ENCODE measurements at places on chromosomes 6 and 20.

DNA sequence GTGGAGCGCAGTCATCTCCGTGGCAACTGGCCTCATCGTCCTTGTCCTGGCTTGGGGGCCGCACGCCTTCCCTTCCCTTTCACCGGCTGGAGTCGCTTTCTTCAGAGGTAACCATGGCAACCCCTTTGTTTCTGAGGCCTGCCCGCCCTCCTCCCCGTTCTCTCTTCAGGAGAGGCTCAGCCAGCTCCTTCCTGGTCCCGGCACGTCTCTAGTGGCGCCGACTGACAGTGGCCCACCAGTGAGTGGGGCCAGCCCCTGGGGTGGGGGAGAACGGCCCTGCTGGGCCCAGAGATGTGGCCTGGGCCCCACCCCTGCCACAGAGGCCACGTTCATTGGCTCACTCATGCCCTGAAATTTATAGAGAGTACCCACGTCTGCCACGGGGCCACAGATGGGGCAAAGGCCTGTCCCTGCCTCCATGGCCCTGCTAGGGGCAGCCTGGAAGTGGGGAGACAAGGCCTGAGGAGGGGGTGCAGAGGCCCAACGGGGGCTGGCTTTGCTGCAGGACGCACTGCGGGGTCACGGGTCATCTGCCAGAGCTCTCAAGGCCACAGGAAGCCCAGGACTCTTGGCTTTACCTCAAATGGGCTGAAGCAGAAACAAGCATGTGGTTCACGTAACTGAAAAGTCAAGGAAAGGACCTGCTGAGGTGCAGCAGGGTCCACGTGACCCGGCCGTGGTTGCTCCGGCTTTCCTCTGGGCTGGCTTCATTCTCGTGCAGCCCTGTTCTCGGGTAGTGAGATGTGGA is 1.4 kb upstream of the OSBPL2 start:
- peak; percentile 36 for DNase-seq

DNA sequence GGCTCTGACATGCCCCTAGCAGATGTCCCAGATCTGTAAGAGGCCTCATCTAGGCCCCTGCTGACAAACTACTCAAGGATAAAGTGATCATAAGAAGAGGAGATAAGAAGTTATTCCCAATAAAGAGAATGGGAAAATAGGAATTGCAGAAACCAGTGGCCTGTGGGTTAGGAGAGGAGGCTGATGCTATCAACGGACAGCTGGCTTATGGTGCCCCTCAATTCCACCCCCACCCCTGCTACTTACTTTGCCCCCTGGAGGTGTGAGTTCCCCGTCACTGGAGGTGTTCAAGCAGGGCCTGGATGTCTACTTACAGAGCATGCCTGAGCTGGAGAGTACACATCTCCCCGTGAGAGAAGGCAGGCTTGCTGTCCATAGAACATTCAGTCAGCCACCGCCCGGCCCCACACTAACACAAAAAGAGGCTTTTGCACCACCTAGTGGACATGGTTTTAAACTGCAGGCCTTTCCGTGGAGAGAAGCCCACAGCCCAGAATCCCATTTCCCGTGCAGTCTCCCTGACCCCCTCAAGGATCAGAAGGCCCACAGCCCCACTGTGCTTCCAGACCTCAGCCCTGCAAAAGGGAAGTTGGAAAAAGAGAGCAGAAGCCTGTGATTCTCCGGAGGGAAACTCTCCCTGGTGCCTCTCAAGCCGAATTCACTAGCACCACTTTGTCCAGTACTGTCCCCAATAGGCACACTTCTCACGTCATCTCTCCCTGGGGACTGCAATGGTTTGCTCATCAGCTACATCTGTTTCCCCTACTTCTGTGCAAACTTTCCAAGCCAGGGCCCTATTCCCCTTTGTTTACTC is 23.8 kb upstream of the BNIP5 start:
- DNase-seq: peak; percentile 91

DNA sequence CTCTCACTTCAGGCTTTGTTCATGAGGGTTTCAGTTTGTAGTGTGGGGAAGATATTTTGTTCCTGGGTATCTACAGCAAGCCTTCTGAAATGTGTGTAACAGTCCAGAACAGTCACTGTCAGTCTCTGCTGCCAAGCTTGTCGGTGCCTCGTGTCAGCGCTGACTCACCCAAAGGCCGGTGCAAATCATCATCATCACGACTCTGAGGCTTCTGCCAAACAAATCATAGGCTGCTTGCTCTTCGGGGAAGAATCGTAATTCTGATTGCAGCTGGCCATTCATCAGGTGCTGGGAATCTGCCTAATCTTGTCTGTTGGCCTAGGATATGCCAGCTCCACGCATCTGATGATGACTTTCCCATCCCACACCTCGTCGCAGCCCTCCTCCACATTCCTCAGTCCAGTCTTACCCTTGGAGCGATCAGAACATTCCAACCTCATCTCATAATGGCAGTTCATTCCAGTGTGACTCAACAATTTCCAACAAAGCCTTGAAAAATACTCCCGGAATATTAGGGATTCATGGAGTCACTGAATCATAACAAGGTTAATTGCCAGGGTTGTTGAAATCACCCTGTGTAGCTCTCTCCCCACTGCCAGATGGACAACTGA is 40.9 kb downstream of the ALDH8A1 start:
- DNase-seq: peak; percentile 94

GRCh38 chr6:51644426-51644825 is 443.0 kb downstream of the PKHD1 start:
- no peak for DNase-seq

- no peak for DNase-seq
Measured at GRCh38 chr6:115948751-115949150, 111.9 kb downstream of the FRK start.

DNA sequence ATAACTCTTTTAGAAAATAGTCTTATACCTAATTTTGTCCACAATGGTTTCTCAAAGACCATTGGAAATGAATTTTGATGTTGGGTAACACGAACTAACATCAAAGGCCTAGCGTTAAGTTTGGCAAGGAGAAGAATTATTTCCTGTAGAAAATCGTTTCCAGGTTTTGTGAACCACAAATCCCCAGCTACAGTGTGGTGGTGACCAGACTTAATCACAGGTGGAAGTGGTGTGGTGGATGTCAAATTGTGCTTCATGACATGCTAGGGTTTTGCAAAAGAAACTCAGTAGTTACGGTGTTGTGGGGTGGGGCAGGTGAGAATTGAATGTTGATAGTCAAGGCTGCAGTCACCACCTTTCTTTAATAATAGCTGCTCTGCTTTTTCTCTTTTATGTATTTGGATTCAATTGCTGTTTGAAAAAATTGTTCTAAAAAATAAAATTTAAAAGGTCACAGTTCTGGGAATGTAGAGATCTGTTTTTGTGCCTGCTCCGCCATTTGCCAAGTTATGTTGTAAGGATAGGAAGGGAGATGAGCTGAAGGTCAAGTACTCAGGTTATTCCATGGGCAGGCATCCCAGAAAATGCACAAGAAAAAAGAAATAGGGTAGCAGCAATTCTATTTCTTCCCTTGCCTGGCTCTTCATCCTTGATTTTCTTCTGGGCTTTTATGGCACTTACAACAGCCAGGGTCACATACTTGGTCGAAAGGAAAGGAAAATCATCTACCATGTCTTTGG is 83.6 kb downstream of the F13A1 start:
- DNase-seq: peak; percentile 47
